ENCODE measurements at places on chromosomes 2 and 18. TPM values are rescaled to one million over a fixed set of nuclear protein-coding genes. Genes with fewer than 3 reads are reported as not detected.

DNA sequence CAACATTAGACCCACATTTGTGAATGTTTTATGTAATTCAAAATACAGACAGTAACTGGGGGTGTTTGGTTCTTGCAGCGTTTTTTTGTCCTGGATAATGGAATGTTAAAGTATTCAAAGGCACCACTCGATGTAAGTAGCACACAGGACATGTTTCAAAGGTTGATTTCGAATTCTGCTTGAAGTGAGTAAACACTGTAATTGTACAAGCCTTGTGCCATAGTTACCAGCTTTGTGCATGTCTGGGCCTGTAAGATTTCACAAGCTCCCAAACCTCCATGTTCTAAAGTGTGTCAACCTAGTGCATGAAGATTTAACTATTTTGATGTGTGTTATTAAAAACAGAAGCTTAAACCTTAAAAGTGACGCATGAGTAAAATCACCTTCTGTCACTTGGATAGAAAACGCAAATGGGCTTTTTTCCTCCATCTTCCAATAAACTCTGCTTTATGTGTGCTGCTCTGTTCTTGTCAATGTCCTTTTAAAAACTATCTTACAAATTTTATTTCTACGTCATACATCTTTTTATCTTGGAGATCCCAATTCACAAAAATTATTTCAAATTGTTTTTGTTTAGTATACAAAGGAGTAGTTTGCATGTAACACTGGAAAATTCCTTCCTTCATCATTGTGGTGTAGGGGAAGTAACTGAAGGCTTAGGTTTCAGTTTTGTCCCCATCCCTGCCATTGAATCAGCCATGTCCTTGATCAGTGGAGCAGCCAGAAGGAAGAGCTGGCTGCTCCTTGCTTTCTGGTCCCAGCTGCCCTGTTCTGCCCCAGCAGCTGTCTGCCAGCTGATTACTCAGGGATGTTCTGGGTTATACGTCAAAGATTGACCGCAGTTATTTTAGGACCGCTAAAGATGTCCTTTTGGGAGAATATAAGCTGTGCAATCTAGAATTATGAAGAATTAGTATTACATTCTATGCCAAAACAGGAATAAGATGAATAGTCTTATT lies 119.2 kb downstream of the PRKRA start:
- no peaks in the 10 kb centered on the region for H3K4me1 ChIP-seq
- H3K27me3 ChIP-seq: no peaks in the 10 kb centered on the region
- H3K36me3 ChIP-seq: peaks cover 12% of the 10 kb centered on the region
- H3K27ac ChIP-seq: no peak overlapping the region
- DNase-seq: no peak

GRCh38 chr2:128775914-128776285 lies 457.2 kb upstream of the HS6ST1 start:
- no peaks in the 10 kb centered on the region for H3K4me1 ChIP-seq
- no peaks in the 10 kb centered on the region for H3K36me3 ChIP-seq
- no peak overlapping the region for H3K27ac ChIP-seq
- DNase-seq: no peak
- H3K4me3 ChIP-seq: no peak overlapping the region

DNA sequence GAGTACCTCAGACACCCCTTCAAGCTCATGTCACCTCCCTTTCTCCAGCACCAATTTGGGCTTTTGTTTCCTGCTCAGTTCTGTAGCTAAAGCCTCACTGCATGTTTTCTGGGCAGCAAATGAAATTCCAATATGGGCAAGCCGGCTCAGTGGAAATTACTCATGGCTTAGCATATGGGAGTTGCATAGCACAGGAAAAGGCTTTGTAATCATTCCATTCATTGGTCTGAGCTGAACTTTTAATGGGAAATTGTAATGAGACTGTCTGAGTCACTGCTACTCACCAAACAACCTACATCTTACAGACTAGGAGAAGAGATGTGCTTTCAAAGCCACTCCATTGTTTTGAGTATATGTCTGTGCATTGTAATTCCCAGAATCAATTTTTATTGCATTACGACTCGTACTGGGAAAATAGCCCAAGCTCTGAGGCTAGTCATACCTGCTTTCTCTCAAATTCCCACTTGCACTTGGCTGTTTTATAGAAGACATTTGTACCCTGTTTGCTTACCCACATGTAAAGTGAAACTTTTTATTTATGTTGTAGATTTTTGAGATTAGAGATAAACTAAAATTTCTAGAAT lies 139.5 kb upstream of the LRATD1 start:
- no peak overlapping the region for H3K4me3 ChIP-seq
- no peaks in the 10 kb centered on the region for H3K27me3 ChIP-seq
- no peaks in the 10 kb centered on the region for H3K36me3 ChIP-seq
- no peaks in the 10 kb centered on the region for H3K4me1 ChIP-seq
- no peak for DNase-seq

GRCh38 chr2:227472265-227473121 lies 537 bp downstream of the AGFG1 start:
- no peaks in the 10 kb centered on the region for H3K27me3 ChIP-seq
- H3K36me3 ChIP-seq: no peaks in the 10 kb centered on the region
- peak overlapping the region; percentile 94 for H3K27ac ChIP-seq

RAB27B gene
- 0.34 TPM for total RNA-seq

GALNT14 gene
- total RNA-seq: 1.0 TPM

PLGLB2 gene
- total RNA-seq: 0.98 TPM

UPP2 gene
- not detected for total RNA-seq

RAPGEF4 gene
- 6.5 TPM for total RNA-seq

Data from esophagus muscularis mucosa (tissue), 4 donors.